ENCODE measurements at places on chromosomes 6 and 20.
A peak's percentile ranks its signal among the peaks of the same experiment; 100 is the strongest.

- no peak for DNase-seq
Observed at GRCh38 chr20:10228330-10228729, 9.7 kb downstream of the SNAP25 start.

DNA sequence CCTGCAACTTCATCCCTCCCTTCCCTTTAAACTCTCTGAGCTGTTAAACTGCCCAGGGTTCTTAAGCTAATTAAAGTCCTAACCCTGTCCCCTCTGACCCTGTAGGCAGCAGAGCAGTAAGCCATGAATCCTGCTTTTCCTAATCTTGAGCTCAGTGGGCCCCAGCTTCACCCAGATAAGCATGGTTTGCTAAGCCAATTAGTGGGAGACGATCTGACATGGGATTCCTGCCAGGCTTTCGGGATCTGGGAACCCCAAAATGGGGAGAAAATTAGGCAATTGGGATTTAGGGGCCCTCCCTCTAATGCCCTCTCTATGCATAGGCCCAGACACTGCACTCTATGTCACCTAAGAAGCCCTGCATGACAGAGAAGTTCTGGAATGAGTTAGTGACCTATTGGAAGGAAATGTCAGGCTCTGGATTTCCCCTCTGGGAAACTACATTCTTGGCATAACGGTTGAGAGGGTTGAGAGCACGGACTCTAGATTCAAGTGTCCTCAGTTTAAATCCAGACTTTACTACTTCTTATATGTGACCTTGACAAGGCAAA is 4.6 kb downstream of the XKR7 start:
- no peak for DNase-seq

GRCh38 chr6:147651249-147652063 is 143.0 kb downstream of the SAMD5 start:
- no peak for DNase-seq

GRCh38 chr6:106714281-106714680 is 84.9 kb downstream of the QRSL1 start:
- DNase-seq, result no peak

DNA sequence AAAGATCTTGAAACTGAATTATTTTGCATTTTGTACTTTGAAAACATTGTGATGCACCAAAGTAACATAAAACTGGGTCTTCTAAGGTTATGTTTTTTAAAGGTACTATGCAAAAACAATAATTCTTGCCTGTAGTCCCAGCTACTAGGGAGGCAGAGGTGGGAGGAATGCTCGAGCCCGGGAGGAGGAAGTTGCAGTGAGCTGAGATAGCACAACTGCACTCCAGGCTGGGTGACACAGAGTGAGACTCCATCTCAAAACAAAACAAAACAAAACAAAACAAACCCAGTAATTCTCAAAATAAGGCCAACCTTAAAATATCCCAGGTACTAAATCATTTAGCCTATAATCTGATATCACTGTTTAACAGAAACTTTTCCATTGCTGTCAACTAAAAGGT is 269.6 kb downstream of the KHDC1L start:
- no peak for DNase-seq

DNA sequence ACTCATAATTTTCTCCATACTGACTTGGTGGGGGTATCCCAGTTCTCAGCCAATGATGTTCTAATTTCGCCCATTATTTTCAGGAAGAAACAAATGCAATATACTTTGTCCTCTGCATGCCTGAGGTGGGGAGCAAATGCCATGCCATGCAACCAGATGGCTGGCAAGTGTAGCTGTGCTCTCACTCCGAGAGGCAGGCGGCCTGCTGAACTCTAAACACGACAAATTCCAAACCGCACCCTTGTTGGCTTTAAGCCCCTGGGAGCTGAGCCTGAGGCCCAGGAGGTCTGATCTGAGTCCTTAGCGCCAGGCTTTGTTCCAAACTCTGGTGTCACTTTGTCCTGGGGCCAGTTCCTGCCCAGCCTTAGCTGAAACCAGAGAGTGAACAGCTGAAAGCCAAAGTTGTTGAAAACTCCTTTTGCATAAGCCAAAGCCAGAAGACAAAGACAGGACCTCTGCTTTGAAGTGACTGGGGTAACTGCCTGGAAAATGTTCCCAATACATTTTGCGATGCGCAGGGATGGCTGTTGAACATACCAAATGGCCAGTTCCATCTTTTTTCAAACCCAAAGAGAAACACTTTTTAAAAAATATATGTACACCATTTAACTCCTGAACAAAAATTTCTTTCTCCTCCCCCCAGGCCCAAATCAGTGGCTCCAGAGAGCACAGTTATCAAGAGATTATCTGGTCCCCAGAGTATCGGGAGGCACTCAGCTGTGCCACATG is 46.2 kb downstream of the TTI1 start:
- no peak for DNase-seq

- no peak for DNase-seq
Observed at GRCh38 chr20:52809003-52809402, 163.2 kb upstream of the TSHZ2 start.

DNA sequence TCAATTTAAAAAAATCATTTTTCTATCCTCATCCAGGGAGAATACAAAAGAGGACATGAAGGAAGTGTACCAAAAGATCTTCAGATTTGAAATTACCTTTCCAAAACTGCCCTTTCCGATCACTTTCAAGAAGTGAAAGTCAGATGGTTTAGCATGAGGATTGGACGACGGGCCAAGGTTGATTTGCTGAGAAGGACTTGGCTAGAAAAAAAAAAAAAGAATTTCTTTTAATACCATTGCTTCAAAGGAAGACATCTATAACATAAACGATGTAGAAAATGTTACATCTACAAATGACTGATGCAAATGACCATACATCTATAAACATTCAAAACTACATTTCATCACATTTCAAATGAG is 120.9 kb upstream of the SLC2A12 start:
- no peak for DNase-seq

DNA sequence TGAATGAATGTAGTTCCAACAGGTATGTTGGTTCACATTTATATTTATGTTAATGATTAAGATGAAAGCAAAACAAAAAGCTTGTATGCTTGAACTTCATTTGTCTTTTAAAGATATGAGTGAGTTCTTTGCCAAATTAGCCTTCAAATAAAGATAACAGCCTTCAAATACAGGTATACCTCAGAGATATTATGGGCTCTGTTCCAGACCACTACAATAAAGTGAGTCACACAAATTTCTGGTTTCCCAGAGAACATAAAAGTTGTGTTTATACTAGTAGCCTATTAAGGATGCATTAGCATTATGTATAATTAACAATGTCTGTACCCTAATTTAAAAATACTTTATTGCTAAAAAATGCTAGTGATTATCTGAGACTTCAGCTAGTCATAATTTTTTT is 245.3 kb upstream of the MAN1A1 start:
- no peak for DNase-seq

DNA sequence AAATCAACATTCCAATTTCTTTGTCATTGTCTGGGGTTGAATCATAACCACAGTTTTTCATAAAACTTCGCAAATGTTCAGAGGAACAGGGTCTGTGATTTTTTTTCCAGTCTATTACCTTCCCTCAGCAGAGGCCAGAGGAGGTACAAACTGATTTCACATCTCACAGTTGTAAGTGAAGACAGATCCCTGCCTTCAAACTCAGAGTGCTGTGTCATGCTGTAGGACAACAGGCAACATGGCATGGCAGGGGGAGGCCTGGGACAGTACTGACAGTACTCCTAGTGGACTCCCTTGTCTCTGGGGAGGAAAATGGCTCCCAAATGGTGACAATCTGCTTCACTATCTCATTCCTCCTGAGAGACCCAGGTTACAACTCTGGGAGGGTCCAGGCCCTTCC is 308.6 kb downstream of the CDC5L start:
- DNase-seq, result peak; percentile 70

DNA sequence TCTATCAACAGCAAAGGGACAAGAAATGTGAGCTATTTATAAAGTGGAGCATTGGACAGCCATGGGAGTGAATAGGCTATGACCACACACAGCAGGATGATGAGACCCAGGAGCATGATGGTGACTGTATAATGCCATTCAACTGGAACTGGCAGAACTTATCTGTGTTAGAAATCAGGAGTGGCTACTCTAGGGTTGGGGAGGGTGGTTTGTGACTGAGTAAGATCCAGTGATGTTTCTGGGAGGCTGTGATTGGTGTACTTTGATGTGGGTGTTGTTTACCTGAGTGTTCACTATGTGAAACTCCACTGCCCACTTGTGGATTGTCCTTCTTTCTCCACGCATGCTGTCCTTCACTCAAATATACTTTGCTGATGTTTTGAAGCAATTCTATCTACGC is 11.5 kb upstream of the HLA-B start:
- DNase-seq, result no peak

GRCh38 chr6:6270948-6271535 is 49.4 kb downstream of the F13A1 start:
- DNase-seq, result no peak

- no peak for DNase-seq
Observed at GRCh38 chr6:153102605-153103318, 28.3 kb downstream of the RGS17 start.

GRCh38 chr6:64817525-64817924 is 889.5 kb downstream of the EYS start:
- DNase-seq, result no peak

DNA sequence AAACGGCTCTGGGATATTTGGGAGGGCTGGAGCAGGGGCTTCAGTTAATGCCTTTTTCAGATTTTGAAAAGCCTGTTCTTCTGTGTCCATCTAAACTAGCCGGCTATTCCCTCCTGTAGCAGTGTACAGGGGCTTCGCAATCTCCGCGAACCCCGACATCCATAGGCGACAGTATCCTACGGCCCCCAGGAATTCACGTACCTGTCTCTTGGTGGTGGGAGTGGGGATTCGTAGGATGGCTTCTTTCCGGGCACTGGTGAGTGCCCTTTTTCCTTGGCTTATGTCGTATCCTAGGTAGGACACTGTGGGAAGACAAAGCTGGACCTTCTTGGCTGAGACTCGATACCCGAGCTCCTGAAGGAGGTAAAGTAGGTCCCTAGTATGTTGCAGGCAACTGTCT is 153.1 kb downstream of the TRIM27 start:
- no peak for DNase-seq

DNA sequence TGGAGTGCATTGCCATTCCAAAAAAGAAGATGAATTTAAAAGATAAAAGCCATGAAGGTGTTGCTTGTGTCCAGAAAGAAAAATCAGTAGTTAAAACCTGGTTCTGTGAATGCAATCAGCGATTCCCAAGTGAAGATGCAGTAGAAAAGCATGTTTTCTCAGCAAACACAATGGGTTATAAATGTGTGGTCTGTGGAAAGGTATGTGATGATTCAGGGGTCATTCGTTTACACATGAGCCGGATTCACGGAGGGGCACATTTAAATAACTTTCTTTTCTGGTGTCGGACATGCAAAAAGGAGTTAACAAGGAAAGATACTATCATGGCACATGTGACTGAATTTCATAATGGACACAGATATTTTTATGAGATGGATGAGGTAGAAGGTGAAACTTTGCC is 24.7 kb upstream of the BAG2 start:
- no peak for DNase-seq

DNA sequence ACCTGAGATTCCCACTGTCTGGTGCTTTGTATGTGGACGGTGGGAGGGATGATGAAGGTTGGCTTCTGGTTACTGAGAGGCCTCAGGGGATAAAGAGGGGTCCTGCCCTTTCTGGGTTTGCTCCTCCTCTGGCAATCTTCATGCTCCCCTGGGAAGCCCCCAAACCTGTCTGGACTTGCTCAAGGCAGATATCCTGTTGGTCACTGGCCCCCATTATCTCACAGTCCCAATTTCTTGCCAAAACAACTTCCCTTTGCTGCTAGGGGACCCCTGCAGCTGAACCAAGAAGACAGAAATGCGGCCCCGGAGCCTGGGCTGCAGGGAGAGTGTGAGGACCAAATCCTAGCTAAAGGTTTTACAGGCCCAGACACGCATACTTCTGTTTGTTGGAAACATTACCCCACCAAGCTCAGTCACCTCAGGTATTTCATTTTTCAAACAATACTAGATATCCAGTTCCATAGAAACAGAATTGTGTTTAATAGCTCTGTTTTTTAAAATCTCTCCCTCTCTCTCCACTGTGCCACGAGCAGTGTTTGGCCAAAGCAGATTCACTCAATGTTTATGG is 63.4 kb upstream of the MRPS10 start:
- no peak for DNase-seq

GRCh38 chr6:5135788-5136376 is 50.7 kb downstream of the PPP1R3G start:
- no peak for DNase-seq

DNA sequence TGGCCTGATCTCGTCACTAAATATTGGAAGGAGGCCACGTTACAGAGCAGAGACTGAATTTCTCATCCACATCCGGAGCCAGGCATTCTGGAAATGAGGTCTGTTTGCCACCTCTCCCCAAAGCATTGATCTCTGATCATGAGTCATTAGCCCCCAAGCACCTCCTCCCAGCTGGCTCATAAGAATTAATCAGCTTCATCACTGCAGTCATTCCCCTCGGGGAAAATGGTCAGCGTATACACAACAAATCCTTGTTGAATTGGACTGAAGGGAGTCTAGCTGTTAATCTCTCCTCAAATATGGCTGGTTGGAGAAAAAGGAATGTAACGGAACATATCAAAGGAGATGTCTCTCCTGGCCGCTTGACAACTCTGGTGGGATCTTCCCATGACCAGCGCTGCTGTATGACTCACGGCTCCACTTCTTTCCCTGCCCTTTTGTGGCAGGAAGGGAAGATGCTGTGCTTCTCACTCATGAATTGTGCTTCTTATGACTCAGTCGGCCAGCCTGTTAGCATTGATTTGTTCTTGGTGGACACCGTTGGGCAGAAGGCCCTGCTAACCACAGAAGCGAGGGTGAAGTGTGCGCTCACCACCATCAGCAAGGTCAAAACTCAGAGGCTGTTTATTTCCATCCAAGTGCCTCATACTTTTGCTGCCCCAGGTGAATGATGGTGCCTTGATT is 76.7 kb downstream of the RNF182 start:
- peak; percentile 99 for DNase-seq

- DNase-seq, result no peak
Observed at GRCh38 chr20:32189691-32190615, 17.6 kb downstream of the PLAGL2 start.

GRCh38 chr6:148997865-148998264 is 251.0 kb downstream of the UST start:
- peak; percentile 87 for DNase-seq

Measured in skeletal muscle cell (primary cell).